ENCODE measurements at places on chromosomes 7 and 10.

GRCh38 chr10:100356067-100357017 lies 9.3 kb downstream of the SCD start:
- DNase-seq: no peak

- no peak for DNase-seq
Observed at GRCh38 chr7:82477733-82478515, 34.3 kb upstream of the CACNA2D1 start.

GRCh38 chr7:155247479-155248365 lies 50.0 kb upstream of the INSIG1 start:
- DNase-seq: no peak

- no peak for DNase-seq
Observed at GRCh38 chr7:51303142-51303525, 13.5 kb downstream of the COBL start.

DNA sequence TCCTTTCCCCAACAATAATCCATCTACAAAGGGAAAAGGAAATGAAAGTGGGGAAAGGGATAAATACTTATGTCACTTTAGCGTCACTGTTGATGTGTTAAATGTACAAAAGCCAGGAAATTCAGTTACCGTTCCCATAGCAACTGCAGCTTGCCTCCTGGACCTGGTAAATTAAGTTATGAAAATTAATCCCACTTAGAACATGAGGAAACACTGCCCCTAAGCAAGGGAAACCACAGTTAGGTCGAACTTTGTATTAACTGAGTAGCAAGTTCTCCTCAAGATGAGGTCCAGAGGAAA lies 338.2 kb upstream of the AOAH start:
- no peak for DNase-seq

DNA sequence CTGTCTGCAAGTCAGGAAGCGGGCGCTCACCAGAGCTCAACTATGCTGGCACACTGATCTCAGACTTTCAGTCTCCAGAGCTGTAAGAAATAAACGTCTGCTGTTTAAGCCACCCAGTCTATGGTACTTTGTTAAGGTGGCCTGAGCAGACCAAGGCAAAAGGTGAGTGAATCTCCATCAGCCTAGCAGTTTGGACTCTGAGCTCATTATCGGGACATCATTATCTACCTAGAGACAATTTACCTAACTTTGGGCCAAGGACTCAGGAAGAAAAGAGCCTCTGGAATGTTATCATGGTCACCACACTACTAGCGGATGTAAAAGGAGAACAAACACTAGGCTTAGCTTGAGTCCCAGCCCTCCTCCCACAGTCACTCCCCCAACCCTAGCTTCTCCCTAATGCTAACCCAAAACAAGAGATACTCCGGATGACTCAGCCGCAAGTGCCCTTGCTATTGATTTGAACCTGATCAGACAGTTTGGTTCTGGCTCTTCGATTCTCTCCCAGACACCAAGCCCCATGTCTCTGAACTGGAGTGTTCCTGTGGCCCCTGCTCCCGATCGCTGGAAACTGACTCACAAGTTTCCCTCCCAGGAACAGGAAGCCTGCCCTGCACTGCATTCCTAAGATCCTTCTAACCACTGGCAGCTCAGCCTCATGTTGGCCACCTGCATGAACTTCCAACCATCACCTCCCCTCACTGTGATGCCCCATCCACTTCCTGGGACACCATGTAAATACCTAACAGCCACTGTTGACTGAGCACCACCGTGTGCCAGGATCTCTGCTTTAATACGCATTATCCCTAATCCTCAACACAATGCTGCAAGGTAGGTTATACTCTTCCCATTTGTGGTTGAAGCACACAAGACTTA lies 34.5 kb downstream of the CREB3L2 start:
- DNase-seq: no peak

DNA sequence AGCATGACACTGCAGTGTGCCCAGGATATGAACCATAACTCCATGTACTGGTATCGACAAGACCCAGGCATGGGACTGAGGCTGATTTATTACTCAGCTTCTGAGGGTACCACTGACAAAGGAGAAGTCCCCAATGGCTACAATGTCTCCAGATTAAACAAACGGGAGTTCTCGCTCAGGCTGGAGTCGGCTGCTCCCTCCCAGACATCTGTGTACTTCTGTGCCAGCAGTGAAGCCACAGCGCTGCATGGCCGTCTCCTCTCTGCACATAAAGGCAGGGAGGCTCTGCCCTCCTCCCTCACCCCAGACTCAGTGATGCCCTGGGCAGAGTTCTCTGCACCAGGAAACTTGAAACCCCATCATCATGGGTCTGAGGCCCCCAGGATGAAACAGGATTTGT lies 70.7 kb upstream of the PRSS58 start:
- no peak for DNase-seq

GRCh38 chr10:50517626-50518025 lies 106.1 kb downstream of the SGMS1 start:
- DNase-seq: no peak

- no peak for DNase-seq
Observed at GRCh38 chr7:102005933-102006480, 188.6 kb downstream of the CUX1 start.

DNA sequence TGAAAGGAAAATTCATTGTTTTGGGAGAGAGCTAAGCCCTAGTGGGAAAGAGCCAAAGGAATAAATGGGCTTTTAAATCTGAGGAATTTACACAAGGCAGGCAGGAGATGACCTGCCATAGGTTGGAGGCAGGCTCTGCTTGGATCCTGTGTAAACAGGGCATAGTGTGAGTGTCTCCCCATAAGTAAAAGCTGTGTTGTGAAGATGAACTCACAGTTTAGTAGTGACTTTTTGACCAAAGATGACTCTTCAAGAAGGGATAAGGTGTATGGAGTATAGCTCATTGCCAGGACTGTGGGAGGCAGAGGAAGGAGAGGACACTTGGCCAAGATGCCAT lies 63.2 kb downstream of the KAT6B start:
- no peak for DNase-seq

- DNase-seq: no peak
Observed at GRCh38 chr10:76456197-76456596, 1024.8 kb downstream of the LRMDA start.

Measured in stimulated activated CD4-positive, alpha-beta T cell treated with anti-CD3 and anti-CD28 coated beads, Interleukin-12 subunit alpha, Interleukin-12 subunit beta, amount 100 ng/mL, for 48 hours (primary cell).